ENCODE measurements at places on chromosomes 4 and X. TPM values are rescaled to one million over a fixed set of nuclear protein-coding genes. Genes with fewer than 3 reads are reported as not detected.

Gene ARHGAP6
- total RNA-seq: 19.8 TPM

Gene PGAM4
- not detected for total RNA-seq

Gene ZNF732
- 0.36 TPM for total RNA-seq

Gene LRP2BP
- total RNA-seq: 0.18 TPM

Gene HSD17B13
- not detected for total RNA-seq

Gene CXCL13
- 0.16 TPM for total RNA-seq
